ENCODE measurements at places on chromosomes 16 and 17.
A peak's percentile ranks its signal among the peaks of the same experiment; 100 is the strongest.

DNA sequence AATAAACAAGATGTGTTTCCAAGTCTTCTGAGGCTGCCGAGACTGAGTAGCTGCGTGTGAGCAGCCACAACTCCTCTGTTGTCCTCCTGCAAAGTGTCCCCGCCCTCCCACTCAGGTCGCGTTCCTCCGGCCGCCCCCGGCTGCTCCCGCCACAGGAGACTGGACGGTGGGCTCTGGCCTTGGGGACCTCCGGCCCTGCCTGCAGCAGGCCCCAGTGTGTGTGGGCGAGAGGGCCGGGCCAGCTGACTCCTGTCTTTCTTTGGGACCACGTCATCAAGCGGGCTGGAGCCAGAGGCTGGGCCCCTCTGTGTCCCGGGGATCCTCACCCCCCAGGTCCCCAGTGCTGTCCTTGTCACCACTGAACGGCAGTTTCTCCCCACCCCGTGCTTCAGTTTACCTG lies 175.3 kb downstream of the NPIPB11 start:
- DNase-seq, result no peak

DNA sequence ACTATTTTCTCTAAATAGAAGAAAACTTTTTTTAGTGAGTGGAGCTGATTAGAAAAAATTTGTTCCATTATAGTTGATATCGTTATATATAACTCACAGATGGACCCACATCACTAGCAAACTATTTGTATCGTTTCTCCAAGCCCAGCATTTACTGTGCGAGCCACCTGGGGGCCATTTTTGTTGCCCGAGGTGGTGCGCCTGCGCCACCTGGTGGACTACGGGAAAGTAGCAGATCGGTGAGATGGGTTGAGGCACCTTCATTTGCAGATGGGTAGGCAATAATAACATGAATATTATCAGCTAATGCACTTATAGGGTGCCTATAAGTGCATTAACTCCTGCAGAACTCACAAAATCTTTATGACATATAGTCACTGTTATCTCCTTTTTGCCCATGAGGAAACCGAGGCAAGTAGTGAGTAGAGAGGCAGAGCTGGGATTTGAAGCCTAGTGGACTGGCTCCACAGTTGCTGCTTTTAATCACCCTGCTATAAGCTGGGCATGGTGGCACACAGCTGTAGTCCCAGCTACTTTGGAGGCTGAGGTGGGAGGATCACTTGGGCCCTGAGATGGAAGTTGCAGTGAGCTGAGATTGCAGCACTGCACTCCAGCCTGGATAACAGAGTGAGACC lies 23.2 kb upstream of the NTN1 start:
- DNase-seq, result peak; percentile 83

DNA sequence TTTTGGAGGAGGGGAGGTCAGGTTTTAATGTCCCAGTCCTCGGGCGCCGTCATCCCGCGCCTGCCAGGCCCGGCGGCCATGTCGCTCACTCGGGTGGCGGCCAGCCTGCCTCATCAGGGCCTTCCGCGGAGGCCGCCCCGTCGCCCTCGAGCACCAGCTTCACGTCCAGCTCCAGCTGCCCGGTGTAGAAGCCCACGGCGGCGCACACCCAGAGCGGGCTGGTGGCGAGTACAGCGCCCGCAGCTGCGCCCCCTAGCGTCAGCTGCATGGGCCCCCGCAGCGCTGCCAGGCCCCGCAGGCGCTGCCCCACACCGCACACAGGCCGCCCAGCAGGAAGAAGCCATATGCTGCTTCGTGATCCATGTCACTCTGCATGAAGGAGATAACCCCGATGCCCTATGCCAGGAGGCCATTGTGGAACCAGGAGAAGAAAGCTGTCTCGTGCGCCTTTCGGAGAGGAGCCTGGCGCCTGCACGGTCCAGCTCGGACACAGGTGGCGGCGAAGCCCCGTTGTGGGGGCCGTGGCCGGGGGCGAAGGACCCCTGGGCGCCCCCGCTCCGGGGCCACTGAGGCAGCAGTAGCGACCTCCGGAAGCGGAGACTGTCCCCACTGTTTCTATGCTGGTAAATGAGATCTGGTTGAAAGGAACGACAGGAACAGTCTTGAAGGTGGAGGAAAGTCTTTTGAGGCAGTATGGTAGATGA lies 9.6 kb downstream of the AP2B1 start:
- peak; percentile 76 for DNase-seq

DNA sequence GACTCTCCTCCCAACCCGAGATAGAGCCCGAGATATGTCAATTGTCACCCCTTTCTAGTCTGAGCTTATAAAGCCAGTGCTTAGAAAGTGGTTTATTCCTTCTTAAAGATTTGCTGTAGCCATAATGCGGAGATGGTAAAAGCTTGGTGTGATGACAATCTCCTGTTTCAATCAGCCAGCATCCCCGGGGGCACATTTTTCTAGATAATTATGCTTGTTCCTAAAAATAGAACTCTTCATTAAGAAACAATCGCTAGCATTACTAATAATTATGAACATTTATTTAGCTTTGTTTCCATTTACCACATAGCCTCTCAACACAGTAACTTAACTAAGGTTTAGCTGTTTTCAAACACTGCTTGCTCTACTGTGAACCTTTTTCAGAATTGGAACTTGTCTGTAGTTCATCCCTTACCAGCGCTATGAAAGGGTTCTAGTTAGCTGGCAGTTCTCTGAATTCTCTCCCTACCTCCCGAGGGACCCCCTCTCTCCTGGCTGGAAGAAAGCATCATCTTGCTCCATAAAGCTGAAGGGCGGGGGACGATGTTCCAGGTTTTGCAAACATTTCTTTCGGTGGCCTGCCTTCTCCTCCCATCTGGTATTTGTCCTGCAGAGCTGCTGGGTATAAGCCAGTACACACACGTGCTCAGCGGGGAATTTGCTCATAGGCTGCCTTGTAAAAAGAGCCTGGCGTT lies 922 bp upstream of the MRPL58 start:
- DNase-seq, result peak; percentile 39

DNA sequence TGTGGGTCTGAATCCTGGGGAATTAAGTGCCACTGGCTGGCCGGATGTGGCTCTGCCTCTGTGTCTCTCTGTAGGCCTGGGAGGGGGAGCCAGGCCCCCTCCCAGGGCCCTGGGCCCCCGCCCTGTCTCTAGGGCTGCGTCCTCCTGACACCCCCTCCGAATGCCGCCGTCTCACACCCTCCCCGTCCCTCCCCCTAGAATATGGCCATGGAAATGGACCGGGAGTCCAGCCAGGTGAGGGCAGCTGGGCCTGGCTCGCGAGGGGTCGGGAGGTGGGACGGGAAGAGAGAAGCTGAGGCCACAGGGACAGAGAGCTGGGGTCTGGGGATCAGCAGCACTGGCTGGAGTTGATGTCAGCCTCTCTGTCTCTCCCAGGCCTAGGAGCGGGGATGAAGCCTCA lies 16.1 kb upstream of the PKMYT1 start:
- DNase-seq, result peak; percentile 18

DNA sequence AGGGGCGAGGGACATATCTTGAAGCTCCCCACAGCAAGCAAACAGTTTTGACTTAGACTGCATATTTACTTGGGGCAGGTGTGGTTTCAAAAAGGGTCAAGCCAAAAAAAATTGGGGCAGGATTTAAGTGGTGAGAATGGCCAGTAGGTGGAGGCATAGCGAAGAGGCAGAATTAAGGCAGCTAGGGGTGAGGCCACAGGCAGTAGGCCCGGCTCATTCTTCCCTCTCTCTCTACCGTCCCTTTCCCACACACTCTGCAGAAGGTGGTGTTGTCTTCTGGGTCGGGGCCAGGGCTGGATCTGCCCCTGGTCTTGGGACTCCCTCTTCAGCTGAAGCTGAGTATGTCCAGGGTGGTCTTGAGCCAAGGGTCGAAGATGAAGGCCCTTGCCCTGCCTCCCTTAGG lies 2.6 kb downstream of the SHBG start:
- peak; percentile 83 for DNase-seq

DNA sequence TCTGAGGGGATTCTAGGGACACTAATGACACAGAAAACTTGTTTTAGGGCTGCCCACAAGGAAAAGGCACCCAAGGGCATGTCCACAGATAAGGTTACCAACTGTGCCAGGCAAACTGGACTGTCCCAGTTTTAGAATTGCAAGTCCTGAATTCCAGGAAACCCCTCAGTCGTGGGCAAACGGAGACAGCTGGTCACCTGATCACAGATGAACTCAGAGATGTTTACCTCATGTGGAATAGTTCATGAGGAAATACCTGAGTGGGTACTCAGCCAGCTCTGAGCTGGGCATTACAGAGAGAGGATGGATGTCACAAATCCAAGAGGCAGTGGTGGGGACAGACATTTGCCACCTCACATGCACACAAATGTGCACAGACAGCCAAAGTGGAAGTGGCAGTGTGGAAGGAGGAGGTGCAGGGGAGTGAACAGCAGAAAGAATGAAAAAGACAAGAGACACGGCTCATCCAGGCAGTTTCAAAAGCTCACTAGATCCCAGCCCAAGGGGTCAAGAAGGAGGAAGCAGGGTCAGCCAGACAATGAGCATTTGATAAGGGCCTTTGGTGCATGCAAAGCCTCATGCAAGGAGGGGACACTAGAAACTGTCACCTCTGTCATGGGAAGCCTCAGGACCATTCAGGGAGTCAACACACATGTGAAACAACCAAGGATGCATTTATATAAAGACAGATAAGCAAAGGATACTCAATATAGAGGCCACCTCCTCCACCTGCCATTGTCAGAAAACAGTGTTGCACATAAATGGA lies 24.8 kb downstream of the TTLL6 start:
- DNase-seq, result no peak

GRCh38 chr17:17957584-17957916 lies 14.7 kb downstream of the TOM1L2 start:
- no peak for DNase-seq

GRCh38 chr17:2814049-2814448 lies 17.8 kb downstream of the RAP1GAP2 start:
- DNase-seq, result no peak

DNA sequence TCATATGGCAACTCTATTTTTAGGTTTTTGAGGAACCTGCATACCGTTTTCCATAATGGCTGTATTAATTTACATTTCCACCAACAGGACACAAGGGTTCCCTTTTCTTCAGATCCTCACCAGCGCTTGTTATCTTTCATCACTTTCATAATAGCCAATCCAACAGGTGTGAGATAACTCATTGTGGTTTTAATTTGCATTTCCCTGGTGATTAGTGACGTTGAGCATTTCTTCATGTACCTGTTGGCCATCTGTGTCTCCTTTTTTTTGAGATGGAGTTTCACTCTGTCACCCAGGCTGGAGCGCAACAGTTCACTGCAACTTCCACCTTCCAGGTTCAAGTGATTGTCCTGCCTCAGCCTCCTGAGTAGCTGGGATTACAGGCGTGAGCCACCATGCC lies 36.2 kb upstream of the ABCC3 start:
- no peak for DNase-seq

- DNase-seq, result no peak
These were observed 27.8 kb upstream of the PHOSPHO1 start for GRCh38 chr17:49258394-49258793.

- no peak for DNase-seq
These were observed 20.5 kb upstream of the SMPD3 start for GRCh38 chr16:68468842-68469241.

- DNase-seq, result no peak
These were observed 272.3 kb downstream of the FOXL1 start for GRCh38 chr16:86850670-86851069.

- DNase-seq, result no peak
These were observed 20.5 kb downstream of the EIF4A3 start for GRCh38 chr17:80126449-80126715.

DNA sequence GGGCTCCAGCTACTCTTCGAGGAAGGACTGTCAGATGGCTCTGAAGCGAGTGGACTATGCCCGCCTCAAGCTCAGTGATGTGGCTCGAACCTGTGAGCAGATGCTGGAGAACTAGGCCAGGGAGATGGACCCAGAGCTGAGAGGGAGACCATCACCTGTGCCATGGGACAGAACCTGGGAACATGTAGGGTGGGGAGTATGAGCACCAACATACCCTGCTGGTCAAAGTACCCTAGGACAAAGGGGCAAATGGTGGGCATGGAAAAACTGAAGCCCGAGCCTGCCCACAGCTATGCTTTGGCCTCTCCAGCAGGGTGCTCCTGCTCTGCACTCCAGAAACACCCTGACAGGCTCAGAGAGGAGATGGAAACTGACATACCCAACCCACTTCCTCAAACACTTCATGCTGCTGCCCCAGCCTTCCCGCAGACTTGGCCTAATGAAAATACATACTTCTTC lies 1.9 kb downstream of the MED11 start:
- no peak for DNase-seq

DNA sequence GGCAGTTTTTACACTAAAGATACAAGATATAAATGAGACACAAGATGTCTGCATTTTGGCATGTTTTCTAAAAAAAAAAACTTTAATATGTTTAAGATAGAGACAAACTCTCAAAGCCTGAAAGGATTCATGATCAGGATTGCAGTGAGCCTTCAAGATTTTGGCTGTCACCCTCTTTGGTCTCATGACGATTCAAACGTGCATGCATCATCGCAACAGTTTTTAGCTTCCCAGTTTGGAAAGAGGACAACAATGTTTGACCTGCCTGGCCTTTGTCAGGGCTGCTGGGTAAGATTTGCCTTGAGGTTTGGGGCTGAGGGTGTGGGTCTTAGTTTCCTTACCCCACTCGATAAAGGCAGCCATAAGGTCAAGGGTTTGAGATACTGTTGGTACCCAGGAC lies 134.1 kb downstream of the RGS9 start:
- DNase-seq, result no peak

DNA sequence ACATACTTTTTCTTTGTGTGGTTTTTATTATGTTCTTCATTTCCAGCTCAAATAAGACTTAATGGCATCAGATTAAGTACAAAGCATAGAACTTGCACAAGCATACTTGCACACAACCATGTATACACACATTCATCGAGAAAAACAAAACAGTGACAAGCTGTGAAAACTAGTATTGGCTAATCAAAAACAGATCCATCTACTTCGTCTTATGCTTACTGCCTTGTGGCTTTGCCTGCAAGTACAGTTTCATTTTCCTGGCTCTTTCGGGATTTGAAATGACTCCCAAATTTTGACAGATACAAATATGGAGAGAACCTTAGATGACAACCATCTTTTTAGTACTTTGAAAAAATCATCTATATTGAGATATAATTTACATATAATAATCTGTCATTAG lies 338.3 kb downstream of the BCAS3 start:
- no peak for DNase-seq

DNA sequence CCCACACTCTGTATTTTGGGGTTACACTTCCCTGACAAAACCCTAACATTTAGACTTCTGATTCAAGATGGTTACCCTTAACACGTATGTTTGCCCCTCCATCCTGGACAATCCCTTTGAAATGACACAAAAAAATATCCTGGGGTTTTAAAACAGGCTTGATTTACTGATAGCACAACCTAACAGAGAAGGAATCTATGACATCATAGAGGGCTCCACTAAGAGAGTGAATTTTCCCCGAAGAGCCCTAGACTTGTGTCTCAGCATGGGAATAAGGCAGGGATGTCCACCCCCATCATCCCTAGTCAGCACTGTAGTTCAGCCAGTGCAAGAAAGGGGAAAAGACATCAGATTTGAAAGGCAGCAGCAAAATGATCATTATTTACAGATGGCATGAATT lies 15.8 kb upstream of the SRCIN1 start:
- no peak for DNase-seq

All from iPS-NIHi11 (cell line).